Left colon (tissue), 2 donors: ENCODE measurements at places on chromosomes 13 and 19. TPM values are rescaled to one million over a fixed set of nuclear protein-coding genes. Genes with fewer than 3 reads are reported as not detected.

DNA sequence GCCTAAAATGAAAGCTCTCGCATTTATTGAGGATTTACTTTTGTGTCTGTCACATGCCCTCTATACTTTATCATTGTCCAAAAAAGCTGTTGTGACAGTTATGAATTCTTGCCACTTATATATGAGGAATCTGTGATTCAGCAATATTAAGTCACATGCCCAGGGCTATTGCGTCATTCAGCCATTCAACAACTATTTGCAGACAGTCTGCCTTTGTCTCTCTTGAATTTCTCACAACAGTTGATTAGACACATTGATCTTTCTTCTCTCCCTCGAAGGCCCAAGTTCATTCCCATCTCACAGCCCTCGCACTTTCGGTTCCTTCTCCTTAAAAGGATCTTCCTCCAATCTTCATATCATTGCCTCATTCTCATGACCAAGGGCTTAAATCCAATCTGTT is 342.6 kb downstream of the MZT1 start:
- DNase-seq, result no peak

Gene CCDC8
- 2.5 TPM for total RNA-seq

Gene ATP7B
- total RNA-seq, result 18.5 TPM

DNA sequence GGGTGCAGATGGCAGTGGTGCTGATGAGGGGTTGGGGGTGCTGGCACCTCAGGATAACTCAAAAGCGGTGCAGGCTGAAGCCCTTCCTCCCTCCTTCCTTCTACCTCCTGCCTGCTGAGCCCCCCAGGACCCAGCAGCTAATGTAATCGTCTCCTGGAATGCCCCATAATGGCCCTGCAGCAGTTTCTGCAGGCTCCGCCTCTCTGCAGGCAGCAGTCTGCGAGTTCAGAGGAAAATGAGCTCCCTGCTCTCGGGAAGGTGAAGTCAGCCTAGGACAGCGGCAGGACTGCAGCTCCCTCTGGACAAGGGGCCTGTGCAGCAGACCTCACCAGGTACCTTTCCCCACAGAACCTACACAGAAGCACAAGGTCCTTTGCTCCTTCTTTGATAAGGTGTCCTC is 130.9 kb downstream of the ZDHHC20 start:
- DNase-seq, result no peak

DNA sequence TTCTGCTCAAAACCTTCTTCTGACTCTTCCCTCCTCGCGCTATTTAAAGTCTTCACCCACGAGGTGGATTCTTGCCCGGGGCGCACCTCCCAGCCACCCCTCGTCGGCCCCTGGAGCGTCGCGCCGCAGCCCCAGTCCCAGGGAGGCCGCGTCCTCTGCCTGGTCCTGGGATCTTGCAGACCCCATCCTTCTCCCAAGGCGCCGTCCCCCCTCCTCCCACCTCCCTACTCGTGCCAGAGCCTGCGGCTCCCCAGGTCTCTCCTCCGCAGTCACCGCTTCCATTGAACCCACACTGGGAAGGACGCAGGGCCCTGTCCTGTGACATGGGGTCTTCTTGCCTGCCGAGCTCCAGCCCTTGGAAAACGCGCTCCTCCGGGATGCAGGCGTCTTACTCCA is 486 bp downstream of the ZNF808 start:
- peak; percentile 32 for DNase-seq

Gene ANGPTL8
- not detected for total RNA-seq

Gene APOC1
- 2.8 TPM for total RNA-seq

Gene RNF113B
- total RNA-seq, result not detected

Gene MBD3L3
- total RNA-seq, result not detected

DNA sequence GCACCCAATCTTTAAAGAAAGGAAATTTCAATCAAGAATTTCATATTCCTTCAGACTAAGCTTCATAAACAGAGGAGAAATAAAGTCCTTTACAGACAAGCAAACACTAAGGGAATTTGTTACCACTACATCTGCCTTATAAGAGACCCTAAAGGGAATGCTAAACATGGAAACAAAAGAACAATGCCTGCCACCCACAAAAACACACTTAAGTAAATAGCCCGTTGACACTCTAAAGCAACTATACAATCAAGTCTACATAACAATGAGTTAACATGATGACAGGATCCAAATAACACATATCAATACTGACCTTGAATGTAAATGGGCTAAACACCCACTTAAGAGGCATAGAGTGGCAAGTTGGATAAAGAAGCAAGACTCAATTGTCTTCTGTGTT is 1056.9 kb upstream of the ATXN8OS start:
- DNase-seq, result no peak

Gene ALDH16A1
- 24.9 TPM for total RNA-seq

DNA sequence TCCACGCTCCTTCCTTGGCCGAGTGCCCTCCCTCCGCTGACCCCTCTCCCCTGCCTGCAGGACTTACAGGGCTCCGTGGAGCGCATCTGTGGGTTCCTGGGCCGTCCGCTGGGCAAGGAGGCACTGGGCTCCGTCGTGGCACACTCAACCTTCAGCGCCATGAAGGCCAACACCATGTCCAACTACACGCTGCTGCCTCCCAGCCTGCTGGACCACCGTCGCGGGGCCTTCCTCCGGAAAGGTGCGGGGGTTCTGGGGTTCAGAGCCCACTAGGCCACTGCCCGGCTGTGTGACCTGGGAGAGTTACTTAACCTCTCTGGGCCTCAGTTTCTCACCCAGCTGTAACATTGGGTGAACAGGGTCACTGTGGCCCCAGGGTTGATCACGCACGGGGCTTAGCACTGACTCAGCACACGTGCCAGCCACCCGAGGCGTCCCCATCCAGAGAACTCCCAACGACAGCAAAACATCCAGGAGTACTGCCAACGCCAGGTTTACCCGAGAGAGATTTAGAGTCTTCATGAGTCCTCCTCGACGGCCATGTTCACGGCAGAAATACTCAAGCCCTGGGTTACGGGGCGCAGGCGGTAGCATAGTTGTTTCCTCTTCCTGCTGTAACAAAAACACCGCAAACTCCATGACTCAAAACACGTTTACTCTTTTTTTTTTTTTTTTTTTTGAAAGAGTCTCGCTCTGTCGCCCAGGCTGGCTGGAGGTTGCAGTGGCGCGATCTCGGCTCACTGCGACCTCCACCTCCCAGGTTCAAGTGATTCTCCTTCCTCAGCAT is 9.7 kb upstream of the SPACA4 start:
- DNase-seq, result no peak

DNA sequence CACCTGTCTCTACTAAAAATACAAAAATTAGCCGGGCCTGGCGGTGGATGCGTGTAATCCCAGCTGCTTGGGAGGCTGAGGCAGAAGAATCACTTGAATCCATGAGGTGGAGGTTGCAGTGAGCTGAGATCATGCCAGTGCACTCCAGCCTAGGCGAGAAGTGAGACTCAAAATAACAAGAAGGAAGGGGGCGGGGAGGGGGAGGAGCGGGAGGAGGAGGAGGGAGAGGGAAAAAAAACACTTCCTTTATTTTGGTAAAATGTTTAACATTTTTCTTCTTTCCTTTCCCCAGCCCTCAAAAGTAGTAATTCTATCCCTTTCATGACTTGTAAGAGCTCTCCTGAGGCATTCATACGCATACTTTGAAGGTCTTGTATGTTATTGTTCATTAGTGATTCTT is 44.3 kb downstream of the SPRY2 start:
- DNase-seq, result no peak

Gene CYP4F8
- total RNA-seq, result 0.09 TPM

DNA sequence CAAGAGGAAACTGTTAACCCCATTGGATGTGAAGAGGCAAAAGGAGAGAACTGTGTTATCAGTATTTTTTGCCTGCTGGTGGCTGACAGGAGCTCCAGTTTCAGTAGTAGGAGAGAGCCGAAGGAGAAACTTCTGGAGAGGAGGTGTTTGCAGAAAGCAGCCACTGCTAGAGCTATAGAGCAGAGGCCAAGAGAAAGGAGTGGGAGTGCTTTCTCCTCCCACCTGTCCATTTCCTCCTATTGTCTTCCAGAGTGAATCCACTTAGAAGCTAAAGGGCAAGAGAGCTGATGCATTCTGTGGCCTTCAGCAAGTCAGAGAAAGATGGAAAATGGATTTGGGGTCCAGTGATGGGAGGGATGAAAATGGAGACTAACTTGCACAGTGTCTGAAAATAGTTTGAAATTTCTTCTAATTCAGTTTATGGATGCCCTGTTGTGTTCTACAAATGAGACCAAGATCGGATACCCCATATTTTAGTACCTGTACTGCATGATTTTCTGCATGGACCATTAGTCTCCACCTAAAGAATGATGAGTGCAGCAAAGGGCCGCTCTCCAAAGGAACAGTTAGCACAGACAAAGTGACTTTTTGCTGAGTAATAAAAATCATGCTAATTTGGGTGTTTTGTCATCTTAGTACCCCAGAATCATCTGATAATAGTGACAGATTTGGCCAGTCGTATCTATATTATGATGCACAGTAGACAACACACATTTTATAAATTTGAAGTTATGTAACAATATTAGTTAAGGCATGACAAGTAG is 10.7 kb downstream of the HS6ST3 start:
- no peak for DNase-seq

Gene KCNN4
- 45.6 TPM for total RNA-seq

Gene RFPL4AL1
- total RNA-seq, result not detected

GRCh38 chr13:55013051-55013450 is 1984.4 kb downstream of the OLFM4 start:
- DNase-seq, result no peak

Gene TIMM50
- total RNA-seq, result 47.8 TPM

GRCh38 chr13:95787356-95788099 is 110.6 kb downstream of the DNAJC3 start:
- no peak for DNase-seq

GRCh38 chr19:31306006-31306753 is 43.1 kb downstream of the TSHZ3 start:
- DNase-seq, result no peak

DNA sequence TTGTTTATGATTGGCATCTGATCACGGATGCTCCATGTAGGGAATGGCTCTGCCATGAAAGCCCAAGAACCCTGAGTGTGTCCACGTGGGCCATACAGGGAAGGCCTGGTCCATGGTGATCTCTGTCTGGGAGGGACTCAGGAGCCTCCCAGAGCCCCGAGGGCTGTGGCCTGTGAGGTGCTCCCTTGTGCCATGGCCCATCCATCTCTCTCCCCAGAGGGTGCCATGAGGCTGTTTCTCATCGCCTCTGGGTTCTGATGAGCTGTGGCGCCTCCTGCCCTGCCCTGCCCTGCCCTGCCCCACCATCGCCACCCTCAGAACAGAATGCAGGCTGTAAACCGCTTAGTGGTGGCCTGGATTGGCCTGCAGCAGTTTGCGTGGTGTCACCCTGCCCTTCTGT is 83.1 kb downstream of the ATP11A start:
- DNase-seq, result peak; percentile 23

Gene FGF9
- 0.61 TPM for total RNA-seq

Gene TFDP1
- 61.1 TPM for total RNA-seq

- DNase-seq, result peak; percentile 92
These were observed at the start of gene MYH14 for GRCh38 chr19:50203281-50204080. MYH14 (plus strand) TSS chr19:50203622; CDS start chr19:50210366, 6,744 bp downstream.

- DNase-seq, result no peak
These were observed 186.7 kb downstream of the STK24 start for GRCh38 chr13:98390086-98390715.

Gene C19orf73
- 2.0 TPM for total RNA-seq
